ENCODE measurements at places on chromosomes 12 and 14.

GRCh38 chr14:100883789-100884101, 19.8 kb downstream of the RTL1 start:
- no peak for DNase-seq

GRCh38 chr12:14272956-14273912, 92.2 kb upstream of the ATF7IP start:
- DNase-seq: no peak

- DNase-seq: no peak
Measured at GRCh38 chr14:95733212-95733611, 19.3 kb upstream of the TCL1A start.

DNA sequence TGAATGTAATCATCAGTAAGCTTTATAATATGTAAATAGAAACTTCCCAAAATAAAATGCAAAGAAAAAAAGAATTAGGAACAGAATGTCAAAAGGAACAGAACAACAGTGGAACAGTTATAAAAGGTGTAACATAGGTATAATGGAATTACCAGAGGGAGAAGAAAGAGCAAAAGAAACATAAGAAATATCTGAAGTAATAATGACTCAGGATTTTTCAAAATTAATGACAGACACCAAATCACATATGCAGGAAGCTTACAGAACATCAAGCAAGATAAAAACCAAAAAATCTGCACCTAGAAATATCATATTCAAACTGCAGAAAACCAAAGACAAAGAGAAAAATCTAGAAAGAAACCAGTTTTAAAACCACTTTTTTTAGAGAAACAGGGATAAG, 36.1 kb downstream of the TMEM116 start:
- no peak for DNase-seq

DNA sequence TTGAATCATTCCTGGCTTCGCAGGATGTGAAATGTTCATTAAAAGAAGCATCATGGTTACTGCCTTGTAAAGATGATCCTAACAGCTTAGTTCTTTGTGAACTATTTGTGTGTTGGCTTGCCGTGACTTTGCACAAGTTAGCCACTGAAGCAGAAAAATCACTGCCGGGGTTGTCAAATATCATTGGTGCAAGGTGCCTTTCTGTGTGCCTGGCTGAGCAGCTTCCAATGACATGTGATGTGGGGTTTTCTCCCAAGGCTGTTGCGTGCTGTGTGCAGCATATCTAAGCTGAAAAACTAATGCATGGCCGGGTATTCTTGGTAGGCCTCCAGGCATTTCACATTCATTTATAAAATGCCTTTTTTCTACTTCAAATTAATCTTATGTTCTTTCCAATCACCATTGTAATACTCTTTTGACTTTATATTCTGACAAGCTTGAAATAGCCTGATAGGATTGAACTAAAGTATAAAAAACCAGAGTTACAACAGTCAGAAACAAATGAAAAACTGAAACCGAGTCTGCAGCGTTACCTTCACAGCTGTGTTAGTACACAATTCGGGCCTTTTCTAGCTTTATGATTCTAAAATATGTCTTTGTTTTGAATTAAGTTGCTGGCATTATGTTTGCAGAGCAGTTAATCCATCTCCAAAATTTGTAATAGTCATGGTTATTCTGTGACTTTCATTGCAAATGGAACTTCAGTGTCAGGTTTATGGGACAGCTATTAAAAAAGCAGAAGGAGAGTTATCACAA, 222.1 kb downstream of the SYT1 start:
- DNase-seq: no peak

- no peak for DNase-seq
Measured at GRCh38 chr12:115118177-115118724, 434.3 kb upstream of the TBX3 start.

Data from gastrocnemius medialis (tissue), 4 donors.